ENCODE measurements at places on chromosomes 11 and 22.

DNA sequence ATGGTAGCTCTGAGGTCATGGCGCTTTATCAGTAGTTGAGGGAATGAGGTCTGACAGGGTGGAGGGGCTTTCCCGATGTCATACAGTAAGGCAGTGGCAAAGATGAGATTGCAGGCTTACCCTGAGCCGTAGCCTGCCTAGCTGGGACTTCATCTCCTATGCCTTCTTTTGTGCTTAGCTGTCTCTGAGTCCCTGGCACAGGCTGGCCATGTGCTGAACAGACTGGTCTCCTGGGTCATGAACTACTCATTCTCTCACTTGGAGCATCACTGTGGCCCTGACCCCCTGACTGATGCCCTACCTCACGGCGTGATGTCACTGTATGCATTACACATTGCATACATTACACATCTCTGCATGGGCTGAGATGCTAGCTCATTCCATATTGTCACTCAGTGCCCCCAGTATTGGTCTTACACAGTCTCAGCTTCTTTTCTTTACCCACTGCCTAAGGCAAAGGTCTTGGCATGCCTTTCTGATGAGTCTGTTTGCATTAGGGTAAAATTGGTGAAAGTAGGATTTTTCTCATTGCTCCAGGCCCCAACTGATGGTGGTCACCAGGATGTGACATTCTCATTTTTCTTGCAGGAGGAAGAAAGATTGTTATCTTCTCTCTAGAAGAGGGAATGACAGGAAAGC lies 389.4 kb upstream of the CADM1 start:
- no peak for DNase-seq

DNA sequence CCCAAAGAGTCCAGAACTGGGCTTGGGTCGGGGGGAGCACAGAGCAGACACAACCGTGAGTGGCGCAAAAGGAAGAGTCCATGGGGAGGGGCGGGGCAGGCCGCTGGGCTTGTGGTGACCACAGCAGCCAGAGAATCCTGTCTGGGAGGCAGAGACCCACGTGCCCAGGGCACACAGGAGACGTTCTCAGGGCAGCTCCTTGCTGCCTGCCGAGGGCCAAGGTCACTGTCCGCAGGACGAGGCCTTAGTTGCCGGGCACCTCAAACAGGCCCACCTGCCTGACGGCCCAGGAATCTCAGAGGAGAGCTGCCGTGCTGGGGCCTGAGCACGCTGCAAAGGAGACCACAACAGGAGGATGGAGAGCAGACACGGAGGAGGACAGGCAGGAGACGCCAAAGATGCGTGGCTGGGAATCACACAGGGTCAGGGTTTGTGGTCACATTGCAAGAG lies 87.8 kb downstream of the MYEOV start:
- DNase-seq, result no peak

DNA sequence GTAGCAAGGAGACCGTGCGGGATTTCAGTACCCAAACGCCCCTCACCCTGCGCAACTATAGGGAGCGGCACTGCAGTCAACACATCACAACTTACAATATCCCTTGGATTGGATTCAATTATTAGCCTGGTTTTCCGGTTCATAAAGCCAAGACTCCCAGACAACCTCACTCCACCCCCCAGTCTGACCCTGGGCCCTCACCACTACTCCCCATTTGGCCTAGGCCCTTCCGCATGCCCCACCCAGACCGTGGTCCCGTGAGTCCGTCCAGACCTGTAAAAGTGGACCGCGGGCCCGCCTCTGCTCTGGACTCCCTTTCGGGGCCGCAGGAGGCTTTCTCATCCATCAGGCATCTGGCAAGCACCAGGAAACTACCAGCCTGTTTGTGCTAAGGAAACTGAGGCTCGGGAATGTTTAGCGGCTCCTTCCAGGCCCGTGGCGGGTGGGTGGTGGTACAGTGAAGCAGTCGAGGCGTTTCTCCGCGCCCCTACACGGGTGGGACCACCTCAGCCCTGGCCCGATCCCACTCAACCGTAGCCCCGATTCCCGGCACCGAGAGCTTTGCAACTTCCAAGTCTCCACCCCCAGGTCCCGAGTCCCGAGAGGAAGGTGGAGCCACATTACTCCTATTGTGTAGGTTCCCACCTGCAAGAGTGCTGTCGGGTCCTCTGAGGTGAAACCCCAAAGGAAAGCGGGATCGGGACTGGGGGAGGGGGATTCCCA lies 679 bp upstream of the DPP3 start:
- DNase-seq, result peak; percentile 66

GRCh38 chr11:36566407-36567053 lies 1.3 kb upstream of the RAG1 start:
- no peak for DNase-seq

DNA sequence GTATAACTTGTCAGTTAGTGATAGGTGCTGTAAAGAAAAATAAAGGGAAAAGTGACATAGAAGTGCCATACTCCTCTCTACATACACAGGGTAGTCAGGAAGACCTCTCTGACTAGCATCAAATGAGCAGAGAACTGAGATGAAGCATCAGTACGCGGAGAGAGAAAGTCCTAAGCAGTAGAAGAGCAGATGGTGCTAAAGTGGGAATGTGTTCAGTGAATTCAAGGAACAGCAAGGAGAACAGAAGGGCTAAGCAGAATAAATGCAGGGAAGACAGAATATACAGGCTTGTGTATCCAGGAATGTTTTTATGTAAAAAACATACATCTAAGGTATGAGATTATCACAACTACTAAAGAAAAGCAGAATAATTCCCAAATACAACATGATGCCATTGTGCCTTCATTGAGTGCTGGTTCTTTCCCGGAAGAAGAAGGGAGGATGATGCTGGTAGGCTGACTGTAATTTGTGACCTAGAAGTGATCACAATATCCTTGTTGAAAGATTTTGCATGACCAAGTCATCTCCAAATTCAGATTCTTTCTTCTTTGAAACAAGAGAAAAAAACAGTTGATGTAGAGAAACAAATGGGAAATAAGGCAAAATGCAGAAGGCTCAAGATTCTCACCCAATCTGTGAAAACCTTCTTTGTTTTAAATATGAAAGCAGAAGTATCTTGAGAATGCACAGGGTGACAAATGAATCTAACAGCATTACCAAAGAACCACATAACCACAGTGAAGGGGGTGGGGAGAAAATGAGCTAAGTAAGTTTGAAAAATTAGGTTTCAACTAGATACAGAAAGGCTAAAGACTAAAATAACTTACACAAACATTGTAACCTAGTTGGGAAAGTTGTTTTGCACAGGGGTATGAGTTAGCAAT lies 20.5 kb downstream of the MRE11 start:
- DNase-seq, result no peak

- no peak for DNase-seq
Observed at GRCh38 chr11:38927993-38928392, 2330.0 kb upstream of the RAG2 start.

DNA sequence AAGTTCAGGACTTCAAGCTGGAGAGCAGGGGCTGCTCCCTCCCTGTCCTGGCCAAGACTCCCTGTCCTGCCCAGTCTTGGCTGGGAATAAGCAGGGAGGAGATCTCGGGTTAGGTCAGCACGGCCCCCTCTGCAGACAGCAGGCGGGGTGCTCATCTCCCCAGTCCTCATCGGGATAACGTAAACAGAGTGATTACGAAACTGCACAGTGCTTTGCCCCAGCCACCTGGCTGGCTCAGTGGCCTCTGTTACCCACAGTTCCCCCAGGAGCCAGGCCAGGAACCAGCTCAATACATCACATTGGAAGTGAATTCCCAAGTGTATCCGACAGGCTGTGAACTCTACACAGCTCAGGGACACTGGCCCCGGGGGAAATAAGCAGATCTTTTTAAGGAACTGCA lies 42.7 kb upstream of the KCNJ11 start:
- no peak for DNase-seq

Data from upper lobe of left lung (tissue), 6 donors.